ENCODE measurements at places on chromosomes 4 and X.

DNA sequence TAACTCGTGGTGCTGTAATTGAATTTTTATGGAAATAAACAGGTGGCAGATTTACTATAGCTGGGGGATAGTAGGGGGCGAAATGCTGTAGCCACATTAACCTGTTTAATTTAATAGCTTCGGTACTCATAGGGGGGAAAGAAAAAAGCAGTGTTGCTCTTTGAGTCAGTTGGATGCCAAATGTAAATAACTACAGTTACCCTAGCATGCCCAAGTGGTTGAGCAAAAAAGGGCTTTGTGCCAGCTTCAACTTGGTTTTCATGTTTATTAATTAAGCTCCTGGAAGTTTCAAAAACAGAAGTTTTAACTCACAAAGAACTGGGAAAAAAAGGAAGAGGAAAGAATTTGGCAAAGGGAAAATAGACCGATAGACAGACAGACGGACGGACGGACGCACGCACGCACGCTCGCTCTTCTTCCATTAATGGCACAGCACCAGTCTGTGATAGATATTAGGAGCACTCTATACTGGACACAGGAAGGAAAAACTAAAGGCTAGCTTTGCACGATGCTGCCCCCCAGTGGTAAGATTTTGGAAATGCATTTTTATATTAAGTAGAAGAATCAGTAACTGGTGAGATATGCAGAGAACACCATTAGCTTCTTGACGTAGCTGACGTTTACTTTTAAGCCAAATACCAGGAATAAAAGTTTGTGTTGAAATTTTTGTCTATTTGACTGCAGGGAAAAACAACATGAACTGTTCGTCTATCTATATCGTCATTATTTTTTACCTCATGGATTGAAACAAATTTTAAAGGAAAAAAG is 151.8 kb downstream of the SLC7A11 start:
- peak; percentile 15 for DNase-seq

- no peak for DNase-seq
These were observed 161.0 kb upstream of the ANKRD50 start for GRCh38 chr4:124873361-124874171.

GRCh38 chrX:73561801-73562200 is 1.2 kb upstream of the CHIC1 start:
- no peak for DNase-seq

GRCh38 chr4:26253968-26254367 is 66.8 kb upstream of the RBPJ start:
- DNase-seq = no peak

- DNase-seq = no peak
These were observed 36.1 kb upstream of the DOCK11 start for GRCh38 chrX:118459494-118459893.

- DNase-seq = no peak
These were observed 180.0 kb downstream of the SH3KBP1 start for GRCh38 chrX:19707246-19707871.

DNA sequence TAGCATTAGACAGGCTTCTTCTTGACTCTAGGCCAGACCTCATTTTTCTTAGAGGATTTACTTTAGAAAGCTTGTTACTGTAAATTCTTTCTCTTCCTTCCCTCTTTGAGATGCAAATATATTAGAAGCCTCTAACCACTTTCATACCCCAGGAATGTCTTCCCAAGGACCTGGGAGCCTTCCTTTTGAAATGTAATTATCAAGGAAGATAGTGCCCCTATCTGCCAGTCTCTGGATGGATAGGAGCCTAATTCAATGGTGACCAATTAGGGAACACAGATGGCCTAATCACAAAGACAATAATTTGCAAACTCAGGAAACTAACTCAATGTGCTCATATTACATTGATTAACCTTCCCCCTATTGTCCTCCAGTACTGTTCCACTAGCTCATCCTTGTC is 145.6 kb upstream of the DCAF8L1 start:
- DNase-seq = no peak

DNA sequence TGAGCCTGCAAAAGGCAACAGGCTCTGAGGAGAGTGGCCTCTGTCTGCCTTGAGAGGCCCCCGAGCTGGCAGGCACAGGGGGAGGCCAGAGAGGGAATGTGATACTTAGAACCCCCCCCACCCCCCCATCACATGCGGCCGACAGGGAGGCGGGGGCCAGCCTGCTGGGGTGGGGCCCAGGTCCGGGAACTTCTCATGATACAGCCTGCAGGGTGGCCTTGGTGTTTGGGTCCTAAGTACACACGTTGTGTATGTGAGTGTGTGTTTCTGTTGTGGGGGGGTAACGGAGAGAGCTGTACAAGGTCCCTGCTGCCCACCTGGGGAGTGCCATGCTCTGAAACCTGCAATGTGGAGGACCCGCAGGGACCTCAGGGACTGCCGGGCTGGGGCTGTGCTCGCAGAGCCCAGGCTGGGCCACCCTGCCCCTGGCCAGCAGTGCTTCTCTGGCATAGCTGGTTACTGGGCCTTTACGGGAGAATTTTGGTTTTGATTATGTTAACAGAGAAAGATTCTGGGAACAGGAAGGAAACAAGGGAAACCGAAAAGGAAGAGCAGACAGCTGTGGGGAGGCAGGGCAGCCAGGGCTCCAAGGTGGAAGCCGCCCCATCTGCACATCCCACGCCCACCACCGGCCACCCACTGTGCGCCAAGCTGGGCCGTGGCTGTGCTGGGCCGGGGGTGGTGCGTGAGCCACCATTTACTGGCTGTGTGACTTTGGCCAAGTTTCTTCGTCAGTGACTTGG is 19.9 kb downstream of the SH3BP2 start:
- no peak for DNase-seq

- DNase-seq = no peak
These were observed 77.5 kb downstream of the HCCS start for GRCh38 chrX:11188664-11189063.

GRCh38 chrX:67545036-67545821 is 1.4 kb downstream of the AR start:
- DNase-seq = no peak

DNA sequence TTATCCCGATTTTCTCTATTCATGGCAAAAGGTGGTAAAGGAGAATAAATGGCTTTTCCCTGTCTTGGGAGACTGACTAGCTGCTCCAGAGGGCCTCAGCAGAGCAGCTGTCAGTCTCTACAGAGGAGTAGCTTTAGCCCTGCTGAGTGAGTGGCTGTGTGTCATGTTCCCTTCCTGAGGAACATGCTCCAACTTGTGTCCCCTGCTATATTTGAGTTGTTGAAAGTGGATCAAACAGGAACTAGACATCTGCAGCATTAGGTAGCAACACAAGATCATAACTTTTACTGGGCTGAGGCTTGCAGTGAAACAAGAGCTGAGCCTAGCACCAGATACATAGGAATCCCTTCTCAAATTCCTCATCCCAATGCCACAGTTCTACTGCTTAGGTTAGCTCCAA is 26.7 kb upstream of the PLAC1 start:
- DNase-seq = no peak

DNA sequence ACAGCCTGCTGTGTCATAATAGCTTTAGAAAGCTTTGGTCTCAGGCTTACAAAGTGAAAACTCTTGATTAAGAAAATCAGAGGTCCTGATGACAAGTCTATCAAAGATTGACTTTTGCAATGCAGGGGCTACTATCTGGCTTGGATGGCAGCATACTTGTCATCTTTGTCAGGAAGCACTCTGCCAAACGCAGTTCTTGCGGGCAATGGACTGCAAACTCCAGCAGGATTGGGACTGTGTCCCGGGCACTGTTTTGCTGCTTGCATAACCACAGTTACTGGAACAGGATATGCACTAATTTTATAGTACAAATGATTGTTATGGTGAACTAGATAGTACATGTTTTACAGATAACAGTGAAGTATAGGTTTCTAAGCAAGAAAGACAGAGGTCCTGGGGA is 185.6 kb downstream of the IQCM start:
- DNase-seq = no peak

DNA sequence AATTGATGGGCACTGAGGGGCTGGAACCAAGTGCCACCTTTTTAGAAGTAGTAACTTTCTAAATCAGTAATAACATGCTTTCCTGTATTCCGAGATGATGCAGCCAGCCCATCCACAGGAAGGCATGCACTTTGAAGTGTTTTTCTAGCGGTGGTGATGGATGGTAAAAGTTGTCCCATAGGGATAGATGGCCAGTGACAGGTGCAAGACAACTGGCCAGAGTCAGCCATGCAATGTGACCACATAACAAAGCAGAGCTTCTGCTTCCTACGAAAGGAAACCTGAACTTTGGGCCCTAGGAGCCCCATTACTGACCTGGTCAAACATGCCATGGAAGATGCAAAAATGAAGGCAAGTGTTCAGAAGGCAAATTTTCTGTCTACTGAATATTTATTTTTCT is 72.3 kb downstream of the NR3C2 start:
- no peak for DNase-seq

GRCh38 chr4:60934566-60935295 is 265.4 kb upstream of the ADGRL3 start:
- DNase-seq = no peak

- DNase-seq = no peak
These were observed 93.5 kb upstream of the SLIT2 start for GRCh38 chr4:20158195-20158594.

DNA sequence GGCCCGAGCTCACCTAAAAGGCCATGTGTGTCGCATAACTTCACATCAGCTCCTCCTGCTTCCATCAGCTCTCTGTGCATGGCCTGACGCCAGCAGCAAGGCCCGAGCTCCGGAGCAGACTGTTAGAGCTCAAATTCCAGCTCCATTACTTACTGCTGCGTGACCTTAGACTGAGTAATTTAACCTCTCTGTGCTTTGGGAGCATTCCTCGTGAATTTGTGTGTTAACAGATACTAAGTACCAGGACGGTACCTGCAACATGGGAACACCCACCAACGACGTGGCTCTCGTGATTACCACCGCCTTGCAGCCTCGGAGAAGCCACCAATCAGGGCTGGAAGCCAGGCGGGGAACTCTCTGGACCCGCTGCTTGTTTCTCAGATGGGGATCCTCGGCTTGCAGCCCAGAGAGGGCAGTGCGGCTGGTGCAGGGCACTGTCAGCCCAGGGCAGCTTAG is 12.9 kb downstream of the LETM1 start:
- no peak for DNase-seq

- DNase-seq = no peak
These were observed 401.3 kb upstream of the NDST4 start for GRCh38 chr4:115514675-115515074.

DNA sequence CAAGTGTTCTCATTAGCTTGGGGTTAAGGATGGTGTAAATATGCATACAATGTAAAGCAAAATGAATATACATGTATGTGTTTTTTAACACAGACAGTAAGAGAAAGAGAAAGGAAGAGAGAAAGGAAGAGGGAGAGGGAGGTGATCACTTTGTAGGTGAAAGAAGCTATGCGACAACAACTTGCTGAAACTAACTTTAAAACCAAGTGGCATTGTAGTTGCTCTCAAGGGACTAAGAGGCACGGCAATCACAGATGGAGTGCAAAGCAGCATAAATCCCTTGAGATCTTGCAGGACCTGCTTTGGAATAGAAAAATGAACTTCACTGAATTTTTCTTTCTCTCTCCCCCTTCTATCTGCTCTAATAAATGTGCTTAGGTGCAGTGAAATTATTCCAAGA is 1665.0 kb upstream of the TENM3 start:
- DNase-seq = no peak

DNA sequence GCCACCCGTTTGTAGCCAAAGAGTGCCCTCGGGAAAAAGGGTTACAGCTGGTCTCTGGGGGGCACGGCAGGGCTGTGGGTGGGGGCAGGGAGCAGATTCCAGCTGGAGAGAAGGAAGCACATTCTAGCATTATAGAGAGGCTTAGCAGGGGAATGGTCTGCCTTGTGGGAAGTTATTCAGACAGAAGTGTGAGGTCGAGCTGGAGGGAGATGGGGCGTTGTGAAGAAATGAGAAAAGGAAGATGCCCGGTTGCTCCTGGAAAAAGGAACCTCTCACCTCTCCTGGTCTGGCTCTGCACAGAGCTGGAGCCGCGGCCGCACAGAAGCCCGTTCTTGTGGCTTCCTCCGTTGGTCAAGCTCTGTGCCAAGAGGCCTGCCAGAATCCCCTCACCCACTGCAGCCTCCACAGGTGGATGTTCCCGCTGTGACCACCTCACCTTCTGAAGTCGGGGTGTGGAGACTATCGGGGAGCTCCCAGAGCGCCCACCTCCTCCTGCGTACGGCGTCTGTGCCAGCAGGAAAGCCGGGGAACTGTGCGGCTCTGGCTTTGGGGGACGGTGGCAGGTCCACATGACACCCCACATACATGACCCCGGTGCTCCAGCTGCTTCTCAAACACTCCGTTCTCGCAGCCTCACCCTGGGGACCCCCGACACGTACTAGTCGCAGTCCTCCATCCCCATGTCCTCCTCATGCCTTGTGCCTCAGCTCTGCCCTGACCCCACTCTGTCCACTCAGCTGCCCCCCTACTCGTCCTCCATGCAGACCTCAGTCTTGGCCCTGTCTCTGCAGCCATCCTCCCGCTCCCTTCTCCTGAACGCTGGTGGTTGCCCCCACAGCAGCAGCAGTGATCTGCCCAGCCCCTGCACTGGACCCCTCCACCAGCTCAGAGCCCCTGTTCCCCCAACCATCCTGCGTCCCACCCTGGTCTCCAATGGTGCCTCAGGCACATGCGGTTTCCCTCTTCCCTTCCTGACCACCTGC is 52.2 kb upstream of the HGFAC start:
- DNase-seq = no peak

GRCh38 chr4:113435893-113436292 is 325.6 kb downstream of the CAMK2D start:
- peak; percentile 15 for DNase-seq

DNA sequence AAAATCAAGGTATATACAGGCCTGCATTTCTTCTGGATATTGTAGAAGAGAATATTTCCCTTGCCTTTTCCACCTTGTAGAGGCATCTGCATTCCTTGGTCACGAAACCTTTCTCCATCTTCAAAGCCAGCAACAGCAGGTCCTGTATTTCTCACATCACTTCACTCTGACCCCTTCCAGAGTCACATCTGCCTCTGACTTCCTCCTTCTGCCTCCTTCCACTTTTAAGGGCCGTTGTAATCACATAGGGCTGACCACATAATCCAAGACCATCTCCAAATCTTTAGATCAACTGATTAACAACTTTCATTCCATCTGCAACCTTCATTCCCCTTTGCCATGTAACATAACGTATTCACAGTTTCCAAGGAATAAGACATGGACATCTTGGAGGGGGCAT is 38.3 kb upstream of the NDP start:
- DNase-seq = no peak

- no peak for DNase-seq
These were observed 26.8 kb upstream of the ESX1 start for GRCh38 chrX:104281564-104281963.

GRCh38 chr4:72418458-72418857 is 150.6 kb downstream of the ADAMTS3 start:
- no peak for DNase-seq

DNA sequence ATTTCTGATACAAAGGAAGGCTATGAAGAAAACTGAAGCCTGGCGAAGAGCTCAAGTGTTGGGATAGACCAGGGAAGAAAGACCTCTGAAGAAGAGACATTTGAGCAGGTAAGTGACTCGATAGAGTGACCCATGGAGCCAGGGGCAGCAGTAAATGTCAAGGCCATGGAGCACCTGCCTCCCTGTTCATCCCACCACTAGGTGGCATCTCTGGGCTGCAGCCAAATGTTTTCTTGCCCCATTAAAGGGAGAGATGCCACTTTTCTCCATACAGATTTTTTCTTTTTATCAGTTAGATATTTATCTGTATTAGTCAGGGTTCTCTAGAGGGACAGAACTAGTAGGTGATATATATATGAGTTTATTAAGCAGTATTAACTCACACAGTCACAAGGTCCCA is 4.9 kb upstream of the ZNF81 start:
- no peak for DNase-seq

All from anterior cingulate cortex (tissue), 58 donors.